ENCODE measurements at places on chromosomes 3 and 15.

DNA sequence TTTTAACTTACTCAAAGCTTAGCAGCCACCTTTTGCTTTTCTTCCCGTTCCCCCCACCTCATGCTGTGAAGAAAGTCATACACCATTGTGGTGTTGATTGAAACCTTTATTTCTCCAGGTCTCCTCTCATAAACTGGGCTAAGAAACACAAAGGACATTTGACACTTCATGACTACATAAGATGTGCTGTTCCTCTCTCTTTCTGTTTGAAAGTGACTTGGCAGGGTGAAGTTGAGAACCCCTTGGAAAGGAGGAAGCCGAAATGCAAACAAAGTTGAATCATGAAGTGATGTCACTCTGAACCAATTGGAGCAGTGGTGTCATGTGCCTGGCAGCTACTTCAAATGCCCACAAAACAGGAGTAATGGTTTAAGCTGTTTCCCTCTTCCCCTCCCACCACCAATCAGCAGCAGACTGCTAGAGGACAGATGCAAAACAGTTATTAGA, 174.7 kb downstream of the IGF1R start:
- no peak for DNase-seq

GRCh38 chr3:115947325-115947724, 324.0 kb downstream of the GAP43 start:
- DNase-seq = no peak

GRCh38 chr15:63490345-63491034, 13.9 kb upstream of the USP3 start:
- no peak for DNase-seq

GRCh38 chr3:51921081-51921578, 18.0 kb upstream of the IQCF1 start:
- DNase-seq = no peak

GRCh38 chr3:90015688-90016356, 908.4 kb downstream of the EPHA3 start:
- no peak for DNase-seq

- no peak for DNase-seq
These were observed 25.0 kb downstream of the MEX3B start for GRCh38 chr15:82020625-82021394.

DNA sequence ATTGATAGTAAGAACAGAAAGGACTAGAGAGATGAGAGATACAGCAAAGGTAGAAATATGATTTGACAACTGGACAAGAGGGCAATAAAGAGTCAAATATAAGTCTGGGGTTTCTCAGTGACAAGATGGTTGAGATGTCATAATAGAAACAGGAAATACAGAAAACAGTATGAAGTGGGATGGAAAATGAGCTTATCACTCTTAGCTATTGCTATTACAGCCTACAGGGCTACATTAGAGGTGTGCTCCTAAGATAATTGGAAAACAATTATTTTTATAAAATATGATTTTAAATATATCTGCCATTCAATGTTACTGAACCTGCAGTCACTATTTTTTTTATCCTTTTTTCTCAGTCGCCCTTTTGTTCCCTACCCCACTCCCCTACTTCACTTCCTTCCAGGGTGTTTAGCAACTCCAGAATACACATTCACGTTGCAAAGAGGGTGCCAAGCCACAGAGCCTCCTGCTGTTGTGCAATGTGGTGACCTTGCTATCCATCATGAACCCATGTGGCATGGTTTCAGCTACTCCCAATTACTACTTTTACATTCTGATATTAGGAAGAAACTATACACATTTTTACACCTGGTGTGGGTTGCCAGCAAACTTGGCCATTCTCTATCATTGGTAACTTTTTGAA, 6.0 kb downstream of the NRG4 start:
- DNase-seq = no peak

DNA sequence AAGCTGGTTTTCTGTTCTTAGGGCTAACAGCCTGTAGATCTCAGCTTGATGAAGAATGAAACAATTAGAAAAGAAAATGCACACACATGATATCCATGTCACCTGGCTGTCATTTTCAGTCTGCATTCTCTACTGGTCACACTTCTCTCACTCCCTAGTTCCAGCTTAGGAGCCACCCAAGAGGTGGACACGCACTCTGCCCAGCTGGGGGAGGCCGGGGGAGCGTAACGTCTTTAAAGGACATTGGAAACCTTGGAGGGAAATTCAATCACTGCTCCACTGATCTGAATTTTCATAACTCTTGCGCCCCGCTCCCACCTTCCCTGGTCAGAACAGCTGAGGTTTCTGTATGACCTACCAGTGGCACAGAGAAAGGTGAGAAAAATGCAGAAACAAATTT, 79.7 kb downstream of the RAB11A start:
- no peak for DNase-seq

- no peak for DNase-seq
These were observed 404.2 kb upstream of the RARB start for GRCh38 chr3:25023876-25024275.

GRCh38 chr15:56732886-56733135, 498 bp downstream of the ZNF280D start:
- DNase-seq = no peak

GRCh38 chr3:82329300-82329699, 567.9 kb upstream of the GBE1 start:
- DNase-seq = no peak
